ENCODE measurements at places on chromosomes 6 and 20.
A peak's percentile ranks its signal among the peaks of the same experiment; 100 is the strongest.

GRCh38 chr6:148316308-148316707 lies 26.3 kb upstream of the SASH1 start:
- DNase-seq, result no peak

- no peak for DNase-seq
Measured at GRCh38 chr6:53244958-53245357, 96.3 kb upstream of the GCM1 start.

DNA sequence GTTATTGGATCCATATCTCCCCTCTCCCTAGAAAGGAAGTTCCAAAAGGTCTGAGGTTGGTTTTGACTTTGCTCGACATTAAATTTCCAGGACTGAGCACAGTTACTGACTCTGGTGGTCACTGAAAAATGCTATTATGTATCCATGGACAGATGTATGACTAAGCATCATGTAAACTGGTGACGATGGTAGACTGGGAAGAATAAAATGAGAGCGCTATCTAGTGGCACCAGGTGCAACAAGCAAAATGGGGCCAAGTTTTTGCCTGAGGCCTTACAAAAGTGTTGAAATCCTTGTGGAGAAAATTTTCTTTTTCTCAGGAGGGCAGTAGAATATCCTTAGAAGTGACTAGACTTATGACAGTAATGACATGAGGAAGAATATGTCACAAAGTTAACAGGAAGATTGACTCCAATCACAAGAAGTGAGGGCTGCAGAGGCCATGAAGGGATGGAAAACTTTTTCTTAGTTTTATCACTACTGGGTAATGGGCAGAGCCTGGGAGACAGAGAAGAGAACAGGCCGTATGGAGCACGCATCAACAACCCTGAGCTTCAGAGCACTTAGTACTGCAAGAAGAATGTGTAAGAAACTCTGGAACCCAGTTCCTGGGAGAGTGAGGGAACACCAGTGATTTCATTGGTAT lies 88.9 kb upstream of the ELOVL5 start:
- peak; percentile 57 for DNase-seq

DNA sequence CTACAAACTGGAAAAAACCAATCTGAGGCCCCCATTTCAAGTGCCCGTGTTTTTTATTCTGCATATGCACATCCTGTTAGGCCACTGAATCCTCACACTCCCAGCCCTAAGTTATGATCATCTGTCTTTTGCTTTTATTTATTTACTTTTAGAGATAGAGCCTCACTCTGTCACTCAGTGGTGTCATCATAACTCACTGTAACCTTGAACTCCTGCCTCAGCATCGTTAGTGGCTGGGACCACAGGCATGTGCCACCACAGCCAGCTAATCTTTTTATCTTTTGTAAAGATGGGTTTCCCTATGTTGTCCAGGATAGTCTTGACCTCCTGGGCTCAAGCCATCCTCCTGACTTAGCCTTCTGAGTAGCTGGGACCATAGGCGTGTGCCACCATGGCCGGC lies 29.6 kb upstream of the CLDN20 start:
- no peak for DNase-seq

DNA sequence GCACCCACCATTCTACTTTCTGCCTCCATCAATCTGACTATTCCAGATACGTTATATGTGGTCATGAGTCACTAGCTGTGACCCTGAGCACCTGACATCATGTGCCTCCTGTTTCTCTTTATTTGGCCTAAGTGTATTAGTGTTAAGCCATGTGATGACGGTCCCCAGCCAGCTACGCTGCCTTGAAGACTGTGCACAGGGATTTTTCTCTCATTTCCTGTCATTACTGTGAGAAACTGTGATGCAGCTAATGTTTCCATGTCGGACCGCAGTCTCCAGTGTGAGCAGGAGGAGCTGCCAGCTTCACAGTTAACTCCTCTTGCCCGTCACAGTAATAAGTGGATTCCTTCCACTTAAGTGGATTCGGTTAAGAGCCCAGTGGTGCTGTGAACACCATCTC lies 9.9 kb upstream of the SPATS1 start:
- DNase-seq, result no peak

GRCh38 chr6:50899306-50899870 lies 80.7 kb downstream of the TFAP2B start:
- DNase-seq, result no peak

- DNase-seq, result no peak
Measured at GRCh38 chr6:73394577-73395354, at the start of gene DDX43. Gene DDX43 (plus strand): TSS chr6:73394828. CDS start chr6:73394906, 78 bp downstream.

DNA sequence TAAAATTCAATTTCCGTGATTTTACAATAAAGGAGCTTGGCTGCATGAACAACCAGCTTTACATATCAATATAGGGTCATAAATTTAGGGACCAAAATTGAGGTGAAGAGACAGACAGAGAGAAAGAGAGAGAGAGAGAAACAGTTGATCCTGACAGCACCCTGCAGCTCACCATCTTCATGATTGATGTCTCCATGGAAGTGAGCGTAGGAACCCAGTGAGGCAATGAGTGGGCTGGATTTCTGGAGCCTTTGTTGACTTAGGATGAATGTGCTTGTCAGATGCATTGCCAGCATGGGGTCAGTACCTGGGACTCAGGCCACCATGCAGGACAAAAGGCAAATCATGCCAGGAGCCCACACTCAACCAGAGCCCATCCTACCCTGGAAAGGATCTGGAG lies 165.1 kb upstream of the SYNDIG1 start:
- DNase-seq, result no peak

- DNase-seq, result no peak
Measured at GRCh38 chr6:158604048-158604406, 40.5 kb downstream of the DYNLT1 start.

DNA sequence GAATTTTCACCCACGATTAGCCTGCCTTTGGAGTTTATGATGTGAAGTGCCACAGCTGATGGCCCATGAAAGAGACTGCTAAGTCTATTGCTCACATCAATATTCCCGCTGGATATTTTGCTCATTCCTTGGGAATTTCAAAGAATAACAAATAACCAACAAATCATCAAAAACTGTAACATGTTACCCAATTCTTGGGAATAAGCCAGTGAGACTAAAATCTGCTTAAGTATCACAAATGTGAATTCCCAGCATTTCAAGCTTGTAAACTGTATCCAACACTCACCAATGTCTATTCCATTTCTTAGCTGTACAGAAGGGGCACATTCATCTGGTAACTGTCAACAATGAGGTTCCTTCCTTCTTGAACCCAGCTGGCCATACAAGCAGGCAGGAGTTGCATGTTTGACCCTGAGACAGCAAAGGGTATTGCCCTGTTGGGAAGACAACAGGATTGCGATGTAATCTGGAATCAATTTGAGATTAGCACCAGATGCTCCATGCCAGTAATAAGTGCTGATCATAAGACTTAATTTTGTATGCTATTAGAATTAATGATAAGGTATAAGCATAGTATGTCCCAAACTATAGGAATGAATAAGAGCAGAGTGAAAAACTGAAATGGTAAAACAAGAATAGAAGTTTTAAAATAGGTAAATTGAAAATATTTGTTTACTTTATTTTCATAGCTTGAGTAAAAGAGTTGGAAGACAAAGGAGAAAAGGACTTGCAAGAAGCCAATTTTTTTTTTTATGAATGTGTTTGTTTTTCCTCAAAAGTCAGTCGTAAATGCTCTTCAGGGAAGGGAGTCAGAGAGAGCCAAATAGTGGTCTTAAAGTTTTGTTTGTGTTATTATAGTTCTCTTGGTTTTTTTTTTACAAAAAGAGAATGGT lies 58.8 kb downstream of the RSPO3 start:
- DNase-seq, result no peak

- DNase-seq, result no peak
Measured at GRCh38 chr6:121354764-121355163, 20.5 kb upstream of the TBC1D32 start.

DNA sequence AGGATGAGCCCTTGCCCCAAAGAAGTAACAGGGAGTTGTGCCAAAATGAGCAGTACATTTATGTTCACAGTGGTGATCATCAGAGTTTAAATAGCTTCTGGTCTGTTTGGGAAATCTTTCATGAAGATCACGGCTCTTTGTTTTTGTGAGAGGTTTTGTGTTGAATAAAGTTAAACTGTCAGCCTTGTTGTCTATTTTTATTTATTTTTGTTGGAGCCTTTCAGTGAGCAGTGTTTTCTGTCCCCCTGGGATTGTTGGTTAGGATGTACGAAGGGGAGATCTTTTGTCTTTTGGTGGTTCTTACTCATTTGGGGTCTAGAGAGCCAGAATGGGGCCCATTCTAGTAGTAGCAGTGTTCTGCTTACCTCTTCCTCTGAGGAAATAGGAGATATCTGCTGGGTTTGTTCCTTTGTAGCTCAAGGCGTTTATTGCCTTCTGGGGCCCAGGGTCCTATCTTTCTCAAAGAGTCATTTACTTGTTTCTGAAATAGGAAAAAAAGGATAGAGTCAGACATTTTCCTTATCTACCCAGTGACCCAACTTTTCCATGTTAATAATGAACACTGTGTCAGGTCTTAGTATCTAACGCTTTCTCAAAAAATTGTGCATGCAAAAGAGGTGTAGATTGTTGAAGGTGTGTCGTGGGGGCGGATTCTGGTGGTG lies 157.4 kb downstream of the JARID2 start:
- no peak for DNase-seq

- no peak for DNase-seq
Measured at GRCh38 chr6:3333263-3333662, 74.5 kb downstream of the PSMG4 start.

DNA sequence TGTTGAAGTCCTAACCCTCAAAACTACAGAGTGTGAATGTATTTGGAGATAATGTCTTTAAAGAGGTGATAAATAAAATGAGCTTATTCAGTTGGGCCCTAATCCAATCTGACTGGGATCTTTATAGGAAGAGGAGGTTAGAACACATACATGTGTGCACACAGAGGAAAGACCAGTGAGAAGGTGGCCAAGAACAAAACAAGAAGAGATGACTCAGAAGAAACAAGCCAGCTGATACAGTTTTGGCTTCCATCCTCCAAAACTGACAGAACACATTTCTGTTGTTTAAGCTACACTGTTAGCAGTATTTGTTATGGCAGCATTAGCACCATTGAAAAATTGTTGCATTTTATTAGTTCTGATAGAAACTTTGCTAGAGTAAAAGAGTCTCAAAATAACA lies 609.3 kb upstream of the IMPG1 start:
- no peak for DNase-seq

DNA sequence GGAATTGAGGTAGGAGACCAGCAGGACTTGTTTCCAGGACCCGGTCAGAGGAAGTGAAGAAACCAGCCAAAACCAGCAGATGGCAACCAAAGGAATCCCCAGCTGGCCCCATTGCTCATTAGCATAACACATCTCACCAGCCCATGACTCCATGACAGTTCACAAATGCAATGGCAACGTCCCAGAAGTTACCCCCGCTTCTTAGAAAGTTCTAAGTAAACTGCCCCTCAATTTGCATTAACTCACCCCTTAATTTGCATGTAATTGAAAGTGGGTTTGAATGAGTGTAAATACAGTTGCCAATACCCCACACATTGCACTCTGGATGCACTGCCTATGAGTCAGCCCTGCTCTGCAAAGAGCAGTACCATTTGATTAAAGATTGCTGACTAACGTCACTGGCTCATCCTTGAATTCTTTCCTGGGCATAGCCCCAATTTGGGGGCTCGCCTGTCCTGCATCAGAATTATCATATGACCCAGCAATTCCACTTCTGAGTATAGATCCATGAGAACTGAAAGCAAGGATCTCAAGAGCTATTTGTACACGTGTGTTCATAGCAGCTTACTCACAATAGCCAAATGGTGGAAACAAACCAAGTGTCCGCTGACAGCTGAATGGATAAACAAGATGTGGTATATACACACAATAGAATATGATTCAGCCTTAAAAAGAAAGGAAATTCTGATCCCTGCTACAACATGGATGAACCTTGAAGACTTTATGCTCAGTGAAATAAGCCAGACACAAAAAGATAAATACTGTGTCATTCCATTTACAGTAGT lies 36.4 kb downstream of the MYLK4 start:
- DNase-seq, result no peak

- DNase-seq, result no peak
Measured at GRCh38 chr6:168217880-168218537, 101.6 kb downstream of the DACT2 start.

DNA sequence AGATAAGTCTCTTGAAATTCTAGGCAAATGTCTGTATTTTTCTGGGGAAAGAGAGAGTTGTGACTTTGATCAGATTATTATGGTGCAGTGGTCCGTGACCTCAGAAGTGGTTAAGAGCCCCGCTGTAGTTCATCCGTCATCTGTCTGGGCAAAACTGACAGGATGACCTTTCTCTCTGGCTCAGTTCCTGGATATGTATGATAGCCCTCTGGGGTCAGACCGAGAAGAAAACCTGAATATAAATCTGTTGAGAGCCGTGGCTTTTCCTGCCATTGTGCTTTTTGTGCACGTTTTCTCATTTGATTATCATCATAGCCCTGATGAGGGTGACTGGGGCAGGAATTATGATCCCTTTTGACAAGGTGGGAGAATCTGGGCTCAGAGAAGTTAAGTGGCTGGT lies 26.5 kb downstream of the GHRH start:
- no peak for DNase-seq

- peak; percentile 64 for DNase-seq
Measured at GRCh38 chr6:116371120-116371917, 572 bp downstream of the DSE start.

- no peak for DNase-seq
Measured at GRCh38 chr6:75266716-75267291, 17.8 kb downstream of the TMEM30A start.

Measured in head of caudate nucleus (tissue), 42 donors.